ENCODE measurements at places on chromosomes 5 and 9. TPM values are rescaled to one million over a fixed set of nuclear protein-coding genes. Genes with fewer than 3 reads are reported as not detected.

The TRMO gene
- 23.7 TPM for total RNA-seq

The HMCN2 gene
- 0.88 TPM for total RNA-seq

The OLFML2A gene
- 6.8 TPM for total RNA-seq

DNA sequence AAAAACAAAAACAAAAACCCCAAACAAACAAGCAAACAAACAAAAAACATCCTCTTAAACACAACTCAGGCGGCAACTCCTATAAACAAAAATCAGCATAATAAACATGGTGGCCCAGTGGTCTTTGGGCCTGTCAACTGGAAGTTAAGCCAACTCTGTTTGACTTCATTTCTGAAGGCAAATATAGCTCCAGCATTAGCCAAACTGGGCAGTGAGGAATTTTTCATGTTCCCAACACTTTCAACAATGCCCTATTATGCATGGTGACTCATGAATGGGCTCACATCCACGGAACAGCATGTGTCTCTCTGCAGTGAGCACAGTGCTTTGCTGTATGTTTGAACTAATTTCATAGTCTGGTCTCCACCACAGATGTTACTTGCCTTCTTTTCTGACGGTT lies 143.9 kb upstream of the STC2 start:
- peak; percentile 96 for DNase-seq

- no peak for DNase-seq
Measured at GRCh38 chr5:24073107-24073506, 565.7 kb downstream of the PRDM9 start.

The PPWD1 gene
- 43.9 TPM for total RNA-seq

DNA sequence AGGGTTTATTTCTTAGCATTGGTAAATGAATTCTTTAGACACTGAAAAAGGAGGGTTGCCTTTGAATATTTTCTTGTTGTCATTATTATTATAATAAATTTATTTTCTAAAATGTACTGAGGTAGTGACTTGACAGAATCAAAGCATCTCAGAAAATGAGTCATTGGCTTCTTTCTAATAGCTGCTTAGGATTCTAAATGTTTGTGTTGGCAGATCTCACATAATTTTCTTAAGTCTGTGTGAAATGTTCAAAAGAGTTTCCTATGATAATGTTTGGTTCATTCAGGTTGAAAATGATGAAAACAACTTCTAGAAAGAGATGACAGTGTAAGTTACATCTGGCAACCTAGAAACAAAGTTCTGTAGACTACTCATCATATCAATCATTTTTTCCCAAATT lies 69.7 kb downstream of the SH3GL2 start:
- no peak for DNase-seq

The PIP5KL1 gene
- 6.5 TPM for total RNA-seq

The ANKRD18A gene
- total RNA-seq, result 22.8 TPM

DNA sequence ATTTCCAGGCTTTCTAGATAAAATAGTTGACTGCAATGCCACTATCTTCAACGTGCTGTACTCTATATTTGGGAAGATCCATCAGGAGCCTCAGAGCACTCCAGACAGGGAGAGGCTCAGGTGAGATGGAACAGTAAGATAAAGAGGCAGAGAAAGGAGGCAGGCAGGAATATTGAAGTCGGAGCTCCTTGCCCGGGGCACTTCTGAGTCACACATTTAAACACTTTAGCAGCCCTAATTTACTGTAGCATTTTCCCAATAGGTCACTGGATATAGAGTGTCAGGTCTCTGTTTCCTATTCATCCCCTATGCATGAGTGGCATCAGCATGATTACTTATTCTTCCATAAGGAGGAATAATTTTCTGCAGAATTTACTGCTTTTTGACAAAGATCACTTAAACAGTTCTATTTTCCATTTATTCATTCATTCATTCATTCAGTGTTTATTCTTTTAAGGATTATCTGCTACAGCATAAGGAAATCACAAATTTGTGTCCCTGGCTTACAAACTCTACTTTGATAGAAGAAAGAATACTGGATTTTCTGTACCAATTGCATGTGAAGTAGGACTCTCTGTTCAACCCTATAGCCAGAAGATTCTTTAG lies 170.7 kb downstream of the MAPKAP1 start:
- DNase-seq, result no peak

The OR1Q1 gene
- not detected for total RNA-seq

The LRRC19 gene
- total RNA-seq, result not detected

DNA sequence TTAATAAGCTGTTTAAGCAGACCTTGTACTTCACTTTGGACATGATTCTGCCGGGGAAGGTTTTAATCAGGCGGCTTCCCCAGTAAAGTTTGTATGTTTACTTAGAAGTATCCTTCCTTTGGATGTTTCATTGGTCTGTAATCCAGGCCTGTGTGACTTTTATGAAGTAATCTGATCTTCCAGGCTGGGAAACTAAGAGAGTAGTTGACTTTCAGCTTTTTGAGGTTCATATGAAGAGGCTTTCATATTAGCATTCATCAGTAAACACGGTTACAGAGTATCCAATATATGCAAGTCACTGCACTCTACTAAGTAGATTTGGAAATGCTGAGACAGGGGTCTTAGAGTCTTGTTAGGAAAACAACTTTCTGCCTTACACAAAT lies 1.1 kb downstream of the DNAJC21 start:
- DNase-seq, result no peak

DNA sequence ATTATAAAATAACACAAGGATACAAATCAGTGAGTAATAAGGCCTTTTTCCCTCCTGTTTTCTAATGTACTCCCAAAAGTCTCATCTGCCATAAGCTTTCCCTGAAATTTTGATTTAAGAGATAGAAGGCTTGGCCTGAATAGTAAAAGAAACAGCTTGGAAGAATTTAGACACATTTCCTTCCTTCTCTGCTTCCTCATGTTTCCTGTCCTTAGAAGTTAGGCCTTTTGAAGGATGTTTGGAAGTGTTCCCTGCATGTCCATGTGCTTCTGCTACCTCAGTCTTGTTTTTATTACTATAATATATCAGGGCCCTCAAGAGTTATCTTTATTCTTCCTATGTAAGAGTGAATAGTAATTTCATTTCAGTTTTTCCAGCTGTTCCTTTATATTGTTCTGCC lies 242.7 kb downstream of the DEPDC1B start:
- DNase-seq, result no peak

The IL4 gene
- total RNA-seq, result not detected

DNA sequence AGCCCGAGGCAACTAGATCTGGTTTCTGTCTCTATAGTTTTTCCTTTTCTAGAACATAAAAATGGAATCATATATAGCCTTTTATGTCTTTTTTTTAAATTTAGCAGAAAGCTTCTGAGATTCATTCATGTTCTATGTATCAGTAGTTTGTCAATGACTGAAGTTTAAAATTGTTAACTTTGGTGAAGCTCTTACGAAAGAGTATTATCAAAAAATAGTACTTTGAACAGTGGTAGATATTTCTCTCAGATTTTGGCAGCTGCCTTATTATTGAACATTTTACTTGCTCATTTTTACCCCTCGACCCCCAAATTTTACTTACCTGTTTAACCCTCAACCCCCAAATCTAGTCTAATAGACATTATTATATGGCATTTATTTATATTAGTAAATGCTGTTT lies 10.2 kb downstream of the NIPBL start:
- no peak for DNase-seq

GRCh38 chr9:115296831-115297565 lies 179.0 kb upstream of the TNC start:
- no peak for DNase-seq

The C5orf58 gene
- total RNA-seq, result not detected

GRCh38 chr9:127793093-127793708 lies 7.4 kb downstream of the CDK9 start:
- DNase-seq, result no peak

- DNase-seq, result no peak
Measured at GRCh38 chr9:129612123-129612522, 8.8 kb downstream of the C9orf50 start.

The INSL4 gene
- not detected for total RNA-seq

DNA sequence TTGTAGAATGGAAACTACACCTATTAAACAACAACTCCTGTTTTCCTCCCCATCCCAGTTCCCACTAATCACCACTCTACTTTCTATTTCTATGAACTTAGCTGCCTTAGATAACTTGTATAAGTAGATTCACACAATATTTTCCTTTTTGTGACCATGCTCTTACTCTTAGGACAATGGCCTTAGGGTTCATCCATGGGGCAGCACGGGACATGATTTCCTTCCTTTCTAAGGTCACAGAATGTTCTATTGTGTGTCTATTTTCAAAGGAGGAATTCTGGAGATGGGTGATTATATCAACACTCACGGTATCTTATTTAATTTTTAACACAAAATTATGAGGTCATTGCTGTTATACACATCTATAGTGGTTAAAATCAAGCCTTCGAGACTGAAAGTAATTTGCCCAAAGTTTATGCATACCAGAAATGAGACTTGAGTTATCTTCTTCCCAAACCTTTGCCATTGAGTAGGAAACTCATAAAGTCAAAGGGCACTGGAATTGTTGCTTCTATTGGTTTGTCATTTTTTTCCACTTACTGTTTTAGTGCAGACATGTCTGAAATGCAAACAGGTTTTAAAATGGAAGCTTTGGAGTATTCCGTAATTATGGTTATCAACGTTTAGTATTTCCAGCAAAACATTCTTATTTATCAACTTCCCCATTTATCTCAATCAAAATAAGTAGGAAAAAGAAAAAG lies 23.6 kb downstream of the CTSL start:
- no peak for DNase-seq

DNA sequence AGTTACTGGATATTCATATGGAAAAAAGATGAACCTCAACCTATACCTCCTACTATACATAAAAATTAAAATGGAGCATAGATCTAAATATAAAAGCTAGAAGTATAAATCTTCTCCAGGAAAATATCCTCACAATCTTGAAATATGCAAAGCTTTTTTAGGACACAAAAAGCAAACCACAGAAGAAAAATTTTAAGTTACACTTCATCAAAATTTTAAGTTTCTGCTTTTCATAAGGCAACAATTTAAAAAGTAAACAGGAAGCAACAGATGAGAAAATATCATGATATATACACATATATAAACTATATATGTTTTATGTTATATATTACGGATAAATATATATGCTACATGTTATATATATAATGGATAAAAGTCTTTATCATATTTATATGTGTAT lies 157.5 kb downstream of the ADAMTS6 start:
- no peak for DNase-seq

The SLC28A3 gene
- total RNA-seq, result not detected

GRCh38 chr5:5276430-5276829 lies 136.3 kb downstream of the ADAMTS16 start:
- DNase-seq, result no peak

DNA sequence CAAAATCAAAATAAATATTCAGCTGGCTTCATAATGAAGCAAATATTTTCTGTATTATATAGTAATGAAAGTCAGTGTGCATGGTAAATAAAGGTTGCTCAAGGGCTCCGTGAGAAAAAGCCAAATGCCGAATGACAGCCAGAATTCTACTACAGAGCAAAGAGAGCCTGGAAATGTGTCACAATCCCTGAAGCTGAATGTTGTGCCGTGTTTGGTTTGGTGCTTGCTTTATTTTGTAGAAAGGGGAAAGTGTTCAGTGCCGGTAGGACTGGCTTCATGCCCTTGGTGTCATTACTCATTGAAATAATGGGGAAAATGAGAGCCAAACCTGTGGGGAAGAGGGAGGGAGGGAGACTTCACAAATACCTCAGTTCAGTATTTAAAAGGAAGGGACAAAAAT lies 26.8 kb upstream of the ADAMTSL1 start:
- DNase-seq, result no peak

GRCh38 chr9:131478421-131478868 lies 24.3 kb upstream of the POMT1 start:
- no peak for DNase-seq

DNA sequence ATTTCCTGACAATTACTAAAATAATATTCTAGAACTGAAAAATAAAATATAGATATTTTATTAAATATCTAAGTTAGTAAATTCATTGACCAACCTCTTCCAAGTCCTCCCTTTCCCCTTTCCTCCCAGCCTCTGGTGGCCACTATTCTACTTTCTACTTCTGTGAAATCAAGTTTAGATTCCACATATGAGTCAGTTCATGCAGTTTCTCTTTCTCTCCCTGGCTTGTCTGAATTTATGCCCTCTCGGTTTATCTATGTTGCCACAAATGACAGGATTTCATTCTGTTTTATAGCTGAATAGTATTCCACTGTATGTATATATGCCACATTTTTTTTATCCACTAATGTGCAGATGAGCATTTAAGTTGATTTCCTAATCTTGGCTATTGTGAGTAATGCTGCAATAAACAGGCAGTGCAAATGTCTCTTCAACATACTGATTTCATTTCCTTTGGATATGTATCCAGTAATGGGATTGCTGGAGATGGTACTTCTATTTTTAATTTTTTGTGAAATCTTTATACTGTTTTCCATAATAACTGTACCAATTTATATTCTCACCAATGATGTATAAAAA lies 52.3 kb downstream of the WDR36 start:
- no peak for DNase-seq

The C5orf46 gene
- total RNA-seq, result not detected

DNA sequence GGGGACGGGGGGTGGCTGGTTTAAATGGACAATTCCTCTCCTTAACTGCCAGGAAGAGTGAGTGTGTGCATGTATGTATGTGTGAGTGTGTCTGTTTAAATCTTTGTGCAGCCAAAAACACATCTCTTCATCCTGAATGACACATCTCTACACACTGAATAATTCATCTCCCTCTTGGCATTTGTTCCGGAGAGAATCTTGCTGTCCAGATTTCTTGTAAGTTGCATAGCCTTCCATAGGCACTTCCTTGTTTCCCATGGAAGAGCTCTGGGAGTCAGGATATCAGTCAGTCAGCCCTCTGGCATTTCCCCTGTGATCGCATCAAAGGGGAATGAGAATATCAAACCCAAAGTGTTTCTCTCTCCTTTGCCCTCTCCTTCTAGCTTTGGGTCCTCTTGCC lies 74.7 kb downstream of the WWC1 start:
- no peak for DNase-seq

The PCDHA9 gene
- 5.3 TPM for total RNA-seq

- DNase-seq, result peak; percentile 56
Measured at GRCh38 chr9:14348373-14349145, 34.6 kb upstream of the NFIB start.

The OCLN gene
- total RNA-seq, result 9.1 TPM

- no peak for DNase-seq
Measured at GRCh38 chr9:6144947-6145346, 70.7 kb upstream of the IL33 start.

All from dorsolateral prefrontal cortex (tissue), 122 donors.